Hematopoietic multipotent progenitor cell treated with erythropoietin and hydrocortisone succinate and interleukin-3 and kit ligand, for 6 days (in vitro differentiated cells): ENCODE measurements at places on chromosomes 3 and 15.

DNA sequence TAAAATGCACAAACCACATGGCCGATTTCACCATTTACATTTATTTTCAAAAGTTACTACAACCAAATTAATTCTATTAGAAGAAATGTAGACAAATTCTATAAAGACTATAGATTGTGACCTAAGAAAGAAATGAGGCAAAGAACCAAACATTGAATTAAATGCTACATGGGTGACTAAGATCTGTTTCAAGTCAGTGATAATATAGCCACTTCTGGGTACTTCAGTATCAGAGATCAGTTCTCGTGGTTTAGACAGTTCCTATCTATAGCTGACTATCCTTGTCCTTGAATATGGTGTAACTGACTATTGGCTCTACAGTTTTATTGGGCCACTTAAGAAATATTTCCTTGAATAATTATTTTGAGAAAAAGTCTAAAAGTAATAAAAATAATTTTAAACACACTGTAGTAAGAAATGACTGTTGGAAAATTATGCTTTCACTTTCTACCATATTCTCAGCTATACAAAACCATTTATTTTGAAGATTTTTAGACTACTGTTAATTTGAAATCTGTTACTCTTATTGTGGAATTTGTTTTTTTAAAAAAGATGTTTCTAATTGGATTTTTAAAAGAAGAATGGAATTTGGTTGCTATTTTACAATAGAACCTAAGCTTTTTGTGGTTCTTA is 14.1 kb downstream of the KCNMB3 start:
- peak; percentile 85 for DNase-seq

DNA sequence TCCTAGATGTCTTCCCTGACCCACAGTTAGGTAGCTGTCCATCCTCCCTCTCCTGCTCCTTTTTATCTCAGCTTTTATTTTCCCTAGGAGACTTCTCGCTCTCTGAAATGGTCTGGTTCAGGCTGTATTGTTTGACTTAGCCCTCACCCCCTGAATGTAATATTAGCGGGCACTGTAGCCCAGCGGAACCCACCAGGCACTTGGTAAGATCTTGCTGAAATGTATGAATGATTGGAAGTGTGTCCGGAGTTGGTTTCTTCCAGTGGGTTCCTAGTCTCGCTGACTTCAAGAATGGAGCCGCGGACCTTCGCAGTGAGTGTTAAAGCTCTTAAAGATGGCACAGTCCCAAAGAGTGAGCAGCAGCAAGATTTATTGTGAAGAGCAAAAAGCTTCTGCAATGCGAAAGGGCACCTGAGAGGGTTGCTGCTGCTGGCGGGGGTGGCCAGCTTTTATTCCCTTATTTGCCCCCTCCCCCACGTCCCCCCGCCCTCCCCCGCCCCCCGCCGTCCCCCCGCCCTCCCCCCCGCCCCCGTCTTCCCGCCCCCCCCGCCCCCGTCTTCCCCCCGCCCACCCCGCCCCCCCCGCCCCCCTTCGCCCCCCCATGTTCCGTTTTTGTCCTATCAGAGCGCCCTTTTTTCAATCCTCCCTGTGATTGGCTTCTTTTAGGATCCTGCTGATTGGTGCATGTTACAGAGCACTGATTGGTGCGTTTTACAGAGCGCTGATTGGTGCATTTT is 694 bp upstream of the EEFSEC start:
- peak; percentile 87 for DNase-seq

GRCh38 chr15:36126194-36126593 is 453.2 kb upstream of the CDIN1 start:
- DNase-seq = no peak

GRCh38 chr3:28328188-28329151 is 20.1 kb upstream of the ZCWPW2 start:
- peak; percentile 76 for DNase-seq

- DNase-seq = no peak
Measured at GRCh38 chr15:65066001-65066634, 1.7 kb downstream of the RASL12 start.

DNA sequence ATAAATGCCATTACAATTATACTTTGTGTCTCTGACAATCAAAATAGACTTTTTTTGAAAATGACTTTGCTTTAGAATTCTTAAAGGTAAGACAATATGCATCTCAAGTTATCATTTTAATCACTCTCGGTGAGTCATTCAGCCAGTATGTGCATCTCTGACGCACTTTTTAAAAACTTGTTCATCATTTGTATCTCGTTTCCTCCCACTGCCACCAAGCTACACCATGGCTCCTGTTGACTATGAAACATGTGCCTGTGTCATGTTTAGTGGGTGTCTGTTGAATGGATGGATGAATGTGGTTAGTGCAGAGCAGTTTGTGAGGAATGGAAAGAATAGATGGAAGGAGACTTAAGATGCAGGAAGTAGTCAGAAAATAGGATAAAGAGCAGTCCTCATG is 68.6 kb downstream of the ARPP21 start:
- no peak for DNase-seq

DNA sequence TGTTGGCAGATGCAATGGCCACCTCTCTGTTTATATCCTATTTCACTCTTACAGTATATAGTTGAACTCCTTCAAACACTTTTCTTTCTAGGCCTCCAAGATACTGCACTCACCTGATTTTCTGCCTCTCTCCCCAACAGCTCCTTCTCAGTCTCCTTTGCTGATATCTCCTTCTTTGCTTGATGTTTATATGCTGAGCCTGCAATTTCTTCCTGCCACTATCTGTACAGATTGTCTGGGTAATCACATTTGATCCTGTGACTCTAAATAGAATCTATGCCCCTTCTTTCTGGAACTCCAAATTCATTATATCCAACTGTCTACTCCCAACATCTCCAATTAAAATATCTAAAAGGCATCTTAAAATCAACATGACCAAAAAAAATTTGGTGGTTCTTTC is 165.5 kb upstream of the PFN2 start:
- no peak for DNase-seq

GRCh38 chr15:66771351-66771650 is 69.3 kb downstream of the SMAD6 start:
- DNase-seq = no peak

DNA sequence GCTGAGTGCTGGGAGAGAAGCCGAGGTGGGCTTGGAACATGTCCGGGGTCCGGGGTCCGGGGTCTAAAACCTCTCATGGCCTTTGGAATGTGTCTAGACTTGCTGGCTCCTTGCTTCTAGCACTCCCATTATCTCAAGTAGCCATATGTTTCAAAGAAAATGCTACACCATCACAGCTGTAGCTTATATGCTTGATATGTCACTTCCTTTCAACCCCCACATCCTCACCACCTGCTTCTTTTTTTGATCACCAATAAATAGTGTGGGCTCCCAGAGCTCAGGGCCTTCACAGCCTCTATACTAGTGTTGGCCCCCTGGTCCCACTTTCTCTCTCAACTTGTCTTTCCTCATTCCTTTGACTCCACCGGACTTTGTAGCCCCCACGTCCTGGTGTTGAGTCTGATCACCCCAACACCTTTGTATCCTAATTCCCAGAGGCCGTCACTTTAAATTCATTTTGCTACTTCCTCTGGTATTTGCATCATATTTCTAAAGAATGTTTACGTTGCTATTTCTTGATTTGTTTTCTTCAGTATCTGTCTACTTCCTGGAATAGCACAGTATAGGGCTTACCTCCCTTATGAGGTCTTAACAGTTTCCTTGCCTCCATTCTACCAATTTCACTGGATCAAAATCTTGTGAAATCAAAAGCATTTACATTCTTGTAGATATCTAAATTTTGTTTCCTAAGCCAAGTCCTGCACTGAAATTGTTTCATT is 71.9 kb upstream of the CHRNB4 start:
- DNase-seq = no peak

DNA sequence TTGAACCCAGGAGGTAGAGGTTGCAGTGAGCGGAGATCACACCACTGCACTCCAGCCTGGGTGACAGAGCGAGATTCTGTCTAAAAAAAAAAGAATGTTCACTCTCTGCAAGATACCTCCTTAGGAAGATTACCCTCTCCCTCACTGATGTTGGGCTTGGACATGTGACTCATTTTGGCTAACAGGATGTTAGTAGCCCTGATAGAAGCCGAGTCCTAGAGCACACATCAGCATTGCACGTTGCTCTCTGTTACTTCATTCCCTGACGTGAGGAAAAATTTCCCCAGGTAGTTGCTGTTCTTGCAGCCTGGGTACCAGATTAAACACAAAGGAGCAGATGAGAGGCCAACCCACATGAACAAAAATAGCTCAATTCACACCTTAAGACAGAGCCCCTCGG is 78.1 kb upstream of the PRICKLE2 start:
- no peak for DNase-seq
